ENCODE measurements at places on chromosomes 6 and 20. TPM values are rescaled to one million over a fixed set of nuclear protein-coding genes. Genes with fewer than 3 reads are reported as not detected.

NRSN1 gene
- total RNA-seq, result not detected

ACAT2 gene
- 59.1 TPM for total RNA-seq

CTCFL gene
- not detected for total RNA-seq

F13A1 gene
- total RNA-seq, result 10.1 TPM

ULBP2 gene
- 7.3 TPM for total RNA-seq

DEFB132 gene
- total RNA-seq, result not detected

MEP1A gene
- total RNA-seq, result not detected

- DNase-seq, result no peak
- no peaks in the 10 kb centered on the region for H3K27me3 ChIP-seq
- no peaks in the 10 kb centered on the region for H3K36me3 ChIP-seq
- peak overlapping the region; percentile 71 for H3K4me3 ChIP-seq
- H3K4me1 ChIP-seq, result no peaks in the 10 kb centered on the region
These were observed 572 bp upstream of the ZDHHC14 start for GRCh38 chr6:157380458-157380778.

GRCh38 chr6:10194816-10195672 lies 219.8 kb downstream of the TFAP2A start:
- H3K27ac ChIP-seq, result no peak overlapping the region
- H3K36me3 ChIP-seq, result no peaks in the 10 kb centered on the region
- no peak overlapping the region for H3K4me3 ChIP-seq
- peak; percentile 65 for DNase-seq
- H3K27me3 ChIP-seq, result no peaks in the 10 kb centered on the region
- no peaks in the 10 kb centered on the region for H3K4me1 ChIP-seq

DNA sequence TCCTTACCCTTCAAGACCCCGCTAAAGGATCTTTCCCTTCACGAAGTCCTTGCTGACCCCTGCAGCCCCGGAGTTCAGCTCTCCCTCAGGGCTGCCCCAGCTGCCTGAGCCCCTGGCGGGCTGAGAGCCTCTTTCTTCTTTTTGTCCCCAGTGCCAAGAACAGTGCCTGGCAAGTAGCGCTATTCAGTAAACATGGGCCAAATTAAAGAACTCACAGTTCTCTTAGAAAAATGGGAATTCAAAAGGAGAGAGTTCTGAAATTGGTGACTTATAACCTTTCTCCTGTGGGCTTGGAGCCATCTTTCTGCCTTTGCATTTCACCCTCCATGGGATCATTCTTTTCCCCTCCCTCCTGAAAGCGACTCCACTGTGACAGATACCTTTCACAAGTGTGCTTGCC lies 227.2 kb downstream of the TMEM242 start:
- no peak overlapping the region for H3K4me3 ChIP-seq
- H3K36me3 ChIP-seq, result no peaks in the 10 kb centered on the region
- H3K27me3 ChIP-seq, result no peaks in the 10 kb centered on the region
- no peaks in the 10 kb centered on the region for H3K4me1 ChIP-seq

- H3K27ac ChIP-seq, result no peak overlapping the region
- DNase-seq, result no peak
- no peaks in the 10 kb centered on the region for H3K4me1 ChIP-seq
- no peaks in the 10 kb centered on the region for H3K27me3 ChIP-seq
- no peak overlapping the region for H3K4me3 ChIP-seq
- H3K36me3 ChIP-seq, result no peaks in the 10 kb centered on the region
These were observed 11.8 kb upstream of the HBS1L start for GRCh38 chr6:135066397-135066796.

- no peak overlapping the region for H3K27ac ChIP-seq
- H3K27me3 ChIP-seq, result no peaks in the 10 kb centered on the region
- peaks cover 46% of the 10 kb centered on the region for H3K4me1 ChIP-seq
- no peak for DNase-seq
- H3K4me3 ChIP-seq, result no peak overlapping the region
These were observed 28.9 kb downstream of the FYN start for GRCh38 chr6:111844376-111844775.

DNA sequence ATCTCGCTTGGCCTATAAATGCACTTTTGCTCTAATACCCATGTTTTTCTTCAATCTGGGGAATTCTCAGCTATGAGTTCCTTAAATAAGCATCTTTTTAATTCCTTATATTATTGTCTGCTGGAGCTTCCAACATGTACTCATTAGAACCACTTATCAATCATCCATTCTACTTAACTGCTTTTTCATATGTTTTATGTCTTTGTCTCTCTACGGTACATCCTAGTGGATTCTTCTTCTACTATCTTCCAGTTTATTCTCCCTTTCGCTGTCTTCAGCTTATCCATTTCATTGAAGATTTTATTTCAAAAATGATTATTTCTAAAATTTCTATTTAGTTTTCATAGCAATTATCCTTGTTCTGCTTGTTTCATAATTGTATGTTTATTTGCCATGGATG lies 12.4 kb upstream of the ZSCAN16 start:
- H3K4me1 ChIP-seq, result no peaks in the 10 kb centered on the region
- no peak overlapping the region for H3K4me3 ChIP-seq
- no peak for DNase-seq
- no peaks in the 10 kb centered on the region for H3K27me3 ChIP-seq
- H3K36me3 ChIP-seq, result peaks cover 20% of the 10 kb centered on the region

DNA sequence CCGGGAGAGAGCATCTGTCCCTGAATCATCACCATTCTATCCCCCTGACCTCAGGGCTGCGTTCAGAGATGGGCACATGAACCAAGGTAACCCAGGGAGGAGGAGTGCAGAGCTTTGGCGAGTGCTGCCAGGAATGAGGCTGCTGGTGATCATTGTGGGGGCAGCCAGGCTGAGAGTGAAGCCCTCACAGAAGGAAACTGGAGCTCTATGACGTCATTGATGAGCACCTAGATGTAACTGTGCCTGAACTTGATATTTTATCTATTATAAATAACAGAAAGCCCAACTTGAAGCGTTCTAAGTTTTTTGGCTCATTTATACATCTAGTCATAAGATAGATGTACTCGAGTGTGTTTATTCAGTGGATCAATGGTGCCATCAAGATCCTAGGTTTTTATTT lies 17.3 kb upstream of the TSHZ2 start:
- H3K36me3 ChIP-seq, result no peaks in the 10 kb centered on the region
- H3K27me3 ChIP-seq, result no peaks in the 10 kb centered on the region
- H3K27ac ChIP-seq, result no peak overlapping the region
- DNase-seq, result no peak
- H3K4me1 ChIP-seq, result no peaks in the 10 kb centered on the region

DNA sequence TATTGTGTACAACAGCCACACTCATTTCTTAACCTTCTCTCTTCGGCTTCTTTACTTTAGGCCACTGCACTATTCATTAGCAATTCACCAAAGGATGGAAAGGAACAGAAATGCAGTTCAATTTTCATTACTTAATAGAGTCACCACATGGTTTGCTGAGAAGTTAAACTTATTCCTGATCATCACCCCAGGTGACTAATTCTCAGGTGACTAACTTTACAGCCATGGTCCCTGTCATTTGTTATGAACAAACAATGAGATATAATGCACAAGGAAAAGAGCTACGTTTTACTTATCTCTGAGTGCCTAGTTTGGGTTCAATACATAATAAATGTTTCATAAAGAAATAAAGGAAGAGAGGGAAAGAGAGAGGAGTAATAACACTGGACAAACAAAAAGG lies 45.8 kb upstream of the DST start:
- DNase-seq, result no peak
- peaks cover 47% of the 10 kb centered on the region for H3K4me1 ChIP-seq

- no peak for DNase-seq
- H3K36me3 ChIP-seq, result no peaks in the 10 kb centered on the region
- peaks cover 39% of the 10 kb centered on the region for H3K27me3 ChIP-seq
- no peak overlapping the region for H3K4me3 ChIP-seq
- H3K27ac ChIP-seq, result no peak overlapping the region
- peaks cover 20% of the 10 kb centered on the region for H3K4me1 ChIP-seq
These were observed 13.4 kb downstream of the GABRR2 start for GRCh38 chr6:89301586-89302194.

DNA sequence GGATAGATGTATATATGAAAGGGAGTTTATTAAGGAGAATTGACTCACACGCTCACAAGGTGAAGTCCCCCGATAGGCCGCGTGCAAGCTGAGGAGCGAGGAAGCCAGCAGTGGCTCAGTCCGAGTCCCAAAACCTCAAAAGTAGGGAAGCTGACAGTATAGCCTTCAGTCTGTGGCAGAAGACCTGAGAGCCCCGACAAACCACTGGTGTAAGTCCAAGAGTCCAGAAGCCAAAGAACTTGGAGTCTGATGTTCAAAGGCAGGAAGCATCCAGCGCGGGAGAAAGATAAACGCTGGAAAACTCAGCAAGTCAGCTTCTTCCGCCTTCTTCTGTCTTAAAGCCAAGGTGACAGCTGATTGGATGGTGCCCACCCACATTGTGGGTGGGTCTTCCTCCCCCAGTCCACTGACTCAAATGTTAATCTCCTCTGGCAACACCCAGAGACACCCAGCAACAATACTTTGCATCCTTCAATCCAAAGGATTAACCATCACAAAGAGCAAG lies 102.6 kb upstream of the GJE1 start:
- peak overlapping the region; percentile 39 for H3K27ac ChIP-seq
- H3K27me3 ChIP-seq, result no peaks in the 10 kb centered on the region
- DNase-seq, result peak; percentile 46
- no peaks in the 10 kb centered on the region for H3K36me3 ChIP-seq
- peak overlapping the region; percentile 62 for H3K4me3 ChIP-seq
- no peaks in the 10 kb centered on the region for H3K4me1 ChIP-seq

GRCh38 chr6:21781128-21781527 lies 187.6 kb downstream of the SOX4 start:
- no peak overlapping the region for H3K4me3 ChIP-seq
- no peaks in the 10 kb centered on the region for H3K36me3 ChIP-seq
- no peaks in the 10 kb centered on the region for H3K27me3 ChIP-seq
- no peak for DNase-seq

- peak; percentile 15 for DNase-seq
- peaks cover 9% of the 10 kb centered on the region for H3K36me3 ChIP-seq
- H3K27ac ChIP-seq, result peak overlapping the region; percentile 97
These were observed 776 bp downstream of the PPIL1 start for GRCh38 chr6:36873612-36874442.

All from astrocyte (in vitro differentiated cells and primary cell).